Activated CD4-positive, alpha-beta T cell treated with anti-CD3 and anti-CD28 coated beads, Interleukin-2, amount 10 ng/mL, durations not matched to agents 7 days and 5 days (primary cell): ENCODE measurements at places on chromosomes 7 and 10. TPM values are rescaled to one million over a fixed set of nuclear protein-coding genes. Genes with fewer than 3 reads are reported as not detected.

DNA sequence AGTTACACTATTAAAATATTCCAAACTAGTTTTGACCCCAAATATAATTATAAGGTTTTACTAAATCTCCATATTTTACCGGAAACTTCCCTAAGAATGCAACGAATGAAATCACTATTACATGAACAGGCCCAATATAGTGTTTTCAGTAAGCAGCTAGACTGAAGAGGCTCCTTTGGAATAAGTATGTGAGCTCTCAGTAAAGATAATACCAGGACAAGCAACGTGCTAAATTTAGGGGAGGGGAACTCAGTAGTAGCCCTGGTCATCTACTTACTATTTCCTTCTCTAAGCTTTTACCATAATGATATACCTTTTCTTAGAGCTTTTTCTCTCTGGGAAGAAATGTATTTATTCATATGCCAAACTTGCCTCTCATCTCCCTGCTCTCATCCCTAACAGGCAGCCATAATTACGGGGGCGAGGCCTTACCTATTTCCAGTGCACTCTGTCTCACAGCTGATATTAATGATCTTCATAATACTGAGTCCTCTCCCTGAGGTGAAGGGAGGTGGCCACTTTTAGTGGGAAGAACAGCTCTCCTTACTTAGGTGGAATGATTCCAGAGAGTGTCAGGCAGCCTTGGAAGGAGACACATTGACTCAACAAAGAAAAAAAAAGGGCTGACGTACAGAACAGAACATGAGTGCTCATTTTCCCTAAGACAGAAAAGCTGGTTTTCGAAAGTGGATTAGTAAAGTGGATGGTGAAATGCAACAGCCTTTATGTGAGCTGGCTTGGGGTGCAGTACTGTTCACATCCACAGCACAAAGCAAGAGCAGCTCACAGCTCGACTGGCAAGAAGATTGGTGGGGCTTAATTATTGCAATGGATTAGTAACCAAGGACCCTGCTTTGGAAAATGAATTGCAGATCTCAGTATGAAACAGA is 165.4 kb downstream of the GLI3 start:
- no peak for DNase-seq
- no peak overlapping the region for H3K4me3 ChIP-seq
- no peaks in the 10 kb centered on the region for H3K36me3 ChIP-seq
- no peaks in the 10 kb centered on the region for H3K4me1 ChIP-seq

- no peak overlapping the region for H3K27ac ChIP-seq
- DNase-seq, result no peak
- no peaks in the 10 kb centered on the region for H3K36me3 ChIP-seq
- H3K4me1 ChIP-seq, result no peaks in the 10 kb centered on the region
Observed at GRCh38 chr7:158278745-158279320, 308.8 kb downstream of the PTPRN2 start.

PON3 gene
- total RNA-seq, result not detected

- DNase-seq, result no peak
- no peak overlapping the region for H3K4me3 ChIP-seq
- H3K27ac ChIP-seq, result no peak overlapping the region
- peaks cover 19% of the 10 kb centered on the region for H3K36me3 ChIP-seq
- H3K27me3 ChIP-seq, result no peaks in the 10 kb centered on the region
- peaks cover 10% of the 10 kb centered on the region for H3K4me1 ChIP-seq
Observed at GRCh38 chr7:21326241-21326640, 101.6 kb upstream of the SP4 start.

DNA sequence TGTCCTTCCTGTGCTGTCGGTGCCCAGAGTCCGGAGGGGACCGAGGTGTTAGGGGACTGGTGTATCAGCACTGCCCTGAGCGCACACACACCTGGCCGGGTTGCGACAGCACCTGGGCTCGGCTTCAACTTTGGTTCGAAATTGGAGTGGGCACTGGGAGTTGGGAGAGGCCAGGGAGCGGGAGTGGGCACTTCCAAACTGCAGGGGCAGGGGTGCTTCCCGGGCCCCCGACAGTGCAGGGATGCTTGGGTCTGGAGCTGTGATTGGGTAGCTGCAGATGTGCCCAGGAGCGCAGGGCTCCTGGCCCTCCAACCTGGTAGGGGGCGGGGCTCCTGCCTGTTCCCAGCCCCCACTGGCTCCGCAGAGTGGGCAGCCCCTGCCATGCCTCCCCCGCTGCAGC is 7.7 kb downstream of the BBS9 start:
- no peaks in the 10 kb centered on the region for H3K27me3 ChIP-seq
- H3K36me3 ChIP-seq, result peaks cover 1% of the 10 kb centered on the region
- no peak overlapping the region for H3K4me3 ChIP-seq
- no peak for DNase-seq
- H3K27ac ChIP-seq, result no peak overlapping the region
